ENCODE measurements at places on chromosomes 16 and 17. TPM values are rescaled to one million over a fixed set of nuclear protein-coding genes. Genes with fewer than 3 reads are reported as not detected.

Gene SLC5A10
- total RNA-seq: not detected

Gene GAST
- total RNA-seq: not detected

Gene HMOX2
- total RNA-seq: 53.1 TPM

Gene ZNF23
- total RNA-seq: 12.9 TPM

Gene SLC4A1
- total RNA-seq: not detected

Gene KCNH4
- under 0.01 TPM for total RNA-seq

Gene CDRT4
- total RNA-seq: 1.8 TPM

Gene KRT40
- total RNA-seq: not detected

Gene GRAPL
- 0.66 TPM for total RNA-seq

Gene MMP25
- not detected for total RNA-seq

Gene UQCRC2
- 181 TPM for total RNA-seq

Gene COTL1
- total RNA-seq: 175 TPM

Gene DBF4B
- 8.6 TPM for total RNA-seq

Gene SULT1A2
- 0.15 TPM for total RNA-seq

Gene SLC35G3
- total RNA-seq: not detected

Gene ZFHX3
- 10.6 TPM for total RNA-seq

Gene COL1A1
- total RNA-seq: 2,022 TPM

Gene NACA2
- total RNA-seq: not detected

Gene PKMYT1
- 9.9 TPM for total RNA-seq

Gene CDRT15
- total RNA-seq: not detected

Measured in smooth muscle cell of trachea (primary cell).